Stimulated activated CD4-positive, alpha-beta T cell treated with anti-CD3 and anti-CD28 coated beads, Interleukin-15, amount 100 ng/mL, for 24 hours (primary cell): ENCODE measurements at places on chromosomes 4 and X.

DNA sequence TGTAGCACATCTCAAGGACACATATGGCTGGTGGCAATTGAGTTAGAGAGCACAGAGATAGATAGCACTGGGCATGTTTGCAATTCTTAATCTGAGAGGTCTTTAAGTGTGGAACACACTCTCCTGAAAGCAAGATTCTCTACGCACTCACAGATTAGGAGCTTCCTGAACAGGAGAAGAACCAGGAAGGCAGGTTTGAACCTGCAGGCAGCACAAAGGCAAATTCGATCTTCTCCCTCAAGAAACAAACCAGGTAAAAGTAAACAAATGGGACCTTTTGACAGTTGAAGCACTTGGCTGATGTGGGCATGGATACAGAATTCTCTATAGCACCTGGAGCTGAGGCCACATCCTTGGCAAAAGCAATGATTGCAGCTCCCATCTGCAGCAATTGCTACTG lies 24.3 kb downstream of the HS3ST1 start:
- no peak for DNase-seq

GRCh38 chrX:10078266-10078665 lies 78.5 kb upstream of the CLCN4 start:
- DNase-seq, result no peak

DNA sequence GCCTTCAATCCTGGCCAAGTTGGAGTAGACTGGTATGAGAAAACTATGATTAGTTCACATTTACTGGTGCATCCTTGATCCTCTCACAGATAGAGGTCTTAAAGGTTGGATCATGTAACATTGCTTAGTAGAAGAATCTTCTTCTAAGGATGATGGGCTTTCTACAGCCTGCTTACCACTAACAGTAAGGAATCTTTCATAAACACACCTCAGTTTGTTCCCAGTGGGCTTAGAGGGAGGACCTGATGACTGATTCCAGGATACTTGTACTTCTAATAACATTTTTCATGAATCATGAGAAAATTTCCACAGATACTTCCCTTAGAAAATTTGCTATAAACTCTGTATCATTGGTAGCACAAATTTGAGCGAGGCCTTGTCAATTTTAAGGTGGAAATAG lies 40.6 kb downstream of the CCNI start:
- no peak for DNase-seq

GRCh38 chr4:13616597-13616996 lies 10.9 kb downstream of the BOD1L1 start:
- no peak for DNase-seq

DNA sequence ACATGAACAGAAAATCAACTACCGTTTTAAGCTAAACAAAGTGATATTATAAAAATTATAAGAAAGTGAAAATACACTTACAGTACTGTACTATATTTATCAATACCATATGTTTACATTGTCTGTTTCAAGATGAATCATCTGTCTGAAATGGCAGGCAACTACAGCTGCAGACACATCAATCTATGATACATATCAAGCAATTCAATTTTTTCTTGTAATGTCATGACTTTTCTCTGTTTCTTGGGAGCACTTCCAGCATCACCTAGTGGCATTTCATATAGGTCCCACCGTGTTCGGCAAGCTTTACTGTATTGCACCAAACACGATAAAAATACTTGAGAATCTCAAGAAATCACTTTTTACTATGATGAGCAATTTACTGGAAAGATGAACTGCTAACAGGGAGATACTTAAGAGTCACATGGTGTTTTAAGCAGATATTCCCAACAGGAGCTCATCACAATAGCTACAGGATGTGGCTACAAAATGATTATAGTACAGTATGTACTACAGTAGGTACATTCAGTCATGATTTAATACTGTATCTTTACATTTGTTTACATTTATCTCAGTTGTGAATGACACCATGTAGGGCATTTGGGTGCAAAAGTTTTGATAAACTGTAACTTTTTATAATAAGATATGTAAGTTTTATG lies 207.4 kb downstream of the ADAM29 start:
- no peak for DNase-seq

- DNase-seq, result no peak
Measured at GRCh38 chr4:12787261-12787660, 696.9 kb downstream of the RAB28 start.

DNA sequence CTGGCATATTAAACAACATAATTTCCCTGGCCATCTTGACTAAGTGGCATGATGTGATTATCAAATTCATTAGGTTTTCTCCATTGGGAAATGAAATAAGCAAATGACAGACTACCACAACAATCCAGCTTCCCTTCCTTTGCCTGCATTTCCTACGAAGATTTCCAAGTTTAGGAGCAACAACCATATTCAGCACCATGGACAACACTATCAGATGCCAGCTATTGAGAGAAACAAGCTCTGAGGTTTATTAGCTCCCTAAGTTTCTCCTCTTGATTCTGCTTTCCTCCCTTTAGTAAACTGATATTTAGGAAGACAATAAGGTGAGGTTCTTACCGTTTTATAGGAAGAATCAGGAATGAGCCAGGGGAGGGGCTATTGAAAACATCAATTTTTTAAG lies 36.2 kb downstream of the DCX start:
- DNase-seq, result no peak

DNA sequence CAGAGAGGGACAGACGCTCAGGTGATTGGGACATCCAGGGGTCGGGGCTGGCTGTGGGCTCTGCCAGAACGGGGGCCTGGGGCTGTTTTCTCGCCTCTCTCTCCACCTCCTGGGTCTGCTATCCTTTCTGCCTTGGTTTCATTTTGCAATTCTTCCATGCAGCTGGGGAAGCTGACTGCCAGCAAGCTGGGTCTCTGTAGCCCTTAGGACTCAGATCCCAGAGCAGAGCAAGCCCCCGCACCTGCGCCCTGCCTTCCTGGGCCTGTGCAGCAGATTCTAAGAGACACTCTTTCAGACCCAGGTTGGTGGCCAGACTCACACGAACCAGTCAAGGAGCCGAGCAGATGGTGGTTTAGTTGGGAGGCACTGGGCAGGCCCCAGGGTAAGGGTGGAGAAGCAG lies 59.1 kb upstream of the GRPEL1 start:
- no peak for DNase-seq

GRCh38 chr4:8737075-8737474 lies 134.6 kb downstream of the HMX1 start:
- DNase-seq, result no peak

DNA sequence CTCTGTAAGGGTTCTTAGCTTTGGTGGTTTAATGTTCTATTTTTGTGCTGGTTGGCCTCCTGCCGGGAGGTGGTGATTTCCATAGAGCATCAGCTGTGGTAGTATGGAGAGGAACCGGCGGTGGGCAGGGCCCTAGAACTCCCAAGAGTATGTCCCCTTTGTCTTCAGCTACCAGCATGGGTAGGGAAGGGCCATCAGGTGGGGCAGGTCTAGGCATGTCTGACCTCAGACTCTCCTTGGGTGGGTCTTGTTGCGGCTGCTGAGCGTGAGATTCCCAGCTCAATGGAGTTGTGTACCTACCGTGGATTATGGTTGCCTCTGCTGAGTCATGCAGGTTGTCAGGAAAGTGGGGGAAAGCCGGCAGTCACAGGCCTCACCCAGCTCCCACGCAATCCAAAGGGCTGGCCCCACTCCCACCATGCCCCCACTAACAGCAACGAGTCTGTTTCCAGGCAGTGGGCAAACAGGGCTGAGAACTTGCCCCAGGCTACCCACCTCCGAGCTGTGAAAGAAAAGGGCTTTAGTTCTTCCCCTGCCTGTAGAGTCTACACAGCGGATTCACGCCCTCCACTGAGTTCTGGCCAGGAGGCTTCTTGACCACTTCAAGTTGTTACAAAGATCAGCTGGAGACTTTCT lies 235.9 kb downstream of the RPA4 start:
- DNase-seq, result no peak

DNA sequence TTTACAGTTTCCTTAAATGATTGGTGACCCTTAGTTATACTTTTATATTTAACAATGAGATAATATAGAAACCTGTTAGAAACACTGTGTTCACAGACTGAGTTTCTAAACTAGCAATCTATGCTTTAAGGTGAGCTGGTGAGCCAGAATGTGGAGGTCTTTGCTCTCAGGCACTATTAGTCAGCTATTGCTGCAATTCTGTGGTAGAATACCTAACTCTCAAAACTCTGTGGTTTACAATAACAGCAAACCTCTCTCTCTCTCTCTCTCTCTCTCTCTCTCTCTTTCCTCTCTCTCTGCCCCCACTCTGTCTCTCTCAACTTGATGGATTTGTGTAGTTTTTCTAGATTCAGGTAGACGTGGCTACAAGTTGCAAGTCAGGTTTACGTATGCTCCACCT lies 17.6 kb upstream of the LCORL start:
- no peak for DNase-seq

DNA sequence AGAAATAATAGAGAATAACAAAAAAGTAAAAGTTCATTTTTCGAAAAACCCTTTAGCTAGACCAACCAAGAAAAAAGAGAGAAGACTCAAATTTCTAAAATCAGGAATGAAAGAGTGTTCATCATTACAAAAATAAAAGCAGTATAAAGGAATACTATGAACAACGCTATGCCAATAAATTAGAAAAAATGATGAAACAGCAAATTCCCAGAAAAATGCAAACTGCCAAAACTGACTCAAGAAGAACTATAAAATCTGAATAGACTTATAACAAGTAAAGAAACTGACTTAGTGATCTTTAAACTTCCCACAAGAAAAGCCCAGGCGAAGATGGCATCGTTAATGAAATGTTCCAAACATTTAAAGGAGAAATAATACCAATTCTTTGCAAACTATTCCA lies 3.1 kb upstream of the ZCCHC13 start:
- no peak for DNase-seq
